ENCODE measurements at places on chromosomes 7 and 10.

- no peak for DNase-seq
Observed at GRCh38 chr7:3780525-3780924, 479.5 kb downstream of the SDK1 start.

DNA sequence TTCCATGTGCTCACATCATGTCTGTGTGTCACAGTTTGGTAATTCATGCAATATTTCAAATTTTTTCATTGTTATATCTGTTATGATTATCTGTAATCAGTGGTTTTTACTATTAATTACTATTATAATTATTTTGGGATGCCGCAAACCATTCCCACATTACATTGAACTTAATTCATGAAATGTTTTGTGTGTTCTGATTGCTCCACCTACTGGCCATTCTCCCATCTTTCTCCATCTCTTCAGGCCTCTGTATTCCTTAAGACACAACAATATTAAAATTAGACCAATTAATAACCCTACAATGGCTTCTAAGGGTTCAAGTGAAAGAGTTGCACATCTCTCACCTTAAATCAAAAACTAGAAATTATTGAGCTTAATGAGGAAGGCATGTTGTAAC is 398.5 kb downstream of the PCDH15 start:
- no peak for DNase-seq

GRCh38 chr10:116108095-116108494 is 164.9 kb downstream of the GFRA1 start:
- no peak for DNase-seq

DNA sequence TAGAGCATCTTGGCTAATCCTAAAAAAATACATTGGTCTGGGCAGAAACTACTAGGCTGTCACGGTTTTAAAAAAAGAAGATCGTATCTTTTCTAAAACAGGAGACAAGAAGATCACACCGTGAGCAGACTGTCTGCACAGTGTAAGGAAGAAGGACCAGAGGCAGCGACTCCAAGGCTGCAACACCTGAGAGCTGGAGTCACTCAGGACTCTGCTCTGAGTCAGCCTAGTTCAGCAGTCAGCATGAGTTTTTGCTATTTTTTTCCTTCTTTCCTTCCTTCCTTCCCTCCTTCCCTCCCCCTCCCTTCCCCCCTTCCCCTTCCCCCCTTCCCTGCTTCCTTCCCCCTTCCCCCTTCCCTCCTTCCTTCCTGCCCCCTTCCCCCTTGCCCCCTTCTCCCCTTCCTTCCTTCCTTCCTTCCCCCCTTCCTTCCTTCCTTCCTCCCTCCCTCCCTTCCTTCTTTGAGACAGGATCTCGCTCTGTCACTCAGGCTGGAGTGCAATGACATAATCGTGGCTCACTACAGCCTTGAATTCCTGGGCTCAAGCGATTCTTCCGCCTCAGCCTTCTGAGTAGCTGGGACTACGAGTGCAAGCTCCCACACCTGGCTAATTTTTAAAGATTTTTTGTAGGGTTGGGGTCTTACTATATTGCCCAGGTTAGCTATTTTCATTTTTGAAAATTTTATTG is 24.4 kb downstream of the BAG3 start:
- no peak for DNase-seq

DNA sequence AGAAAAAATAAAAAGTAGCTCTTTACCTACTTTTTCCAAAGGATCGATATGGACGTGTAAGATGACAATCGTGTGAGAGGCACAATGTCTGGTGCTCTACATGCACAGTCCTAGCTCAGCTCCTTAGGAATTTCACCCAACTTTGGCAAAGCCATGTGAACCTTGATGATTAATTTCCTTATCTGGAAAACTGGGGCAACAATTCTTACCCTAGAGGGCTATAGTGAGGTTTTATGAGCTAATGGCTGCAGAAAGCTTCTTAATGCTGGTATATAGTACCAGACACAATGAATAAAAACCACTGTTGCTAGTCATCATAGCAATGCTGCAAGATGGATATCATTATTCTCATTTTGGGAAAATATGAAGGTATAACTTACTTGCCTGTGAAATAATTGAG is 202.7 kb downstream of the PARD3 start:
- no peak for DNase-seq

DNA sequence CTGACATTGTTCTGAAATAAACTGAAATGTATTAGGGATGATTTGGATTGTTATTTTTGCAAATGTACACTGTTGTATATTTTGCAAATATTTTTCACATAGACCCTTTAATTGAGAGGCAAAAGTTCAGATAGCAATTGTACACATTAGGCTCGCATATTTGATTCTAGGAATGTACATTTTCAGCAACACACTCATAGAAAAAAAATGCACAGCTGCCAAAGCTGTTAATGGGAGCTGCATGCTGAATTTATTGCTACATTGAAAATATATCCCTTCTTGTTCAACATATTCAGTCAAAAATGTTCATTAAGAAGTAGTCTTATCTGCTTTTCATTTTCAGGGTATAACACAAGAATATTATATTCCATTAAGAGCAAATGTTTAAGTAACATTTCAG is 512.9 kb downstream of the ATRNL1 start:
- no peak for DNase-seq

GRCh38 chr10:61319386-61320256 is 133.6 kb downstream of the TMEM26 start:
- no peak for DNase-seq

- no peak for DNase-seq
Observed at GRCh38 chr10:51951601-51952000, 252.2 kb upstream of the CSTF2T start.

DNA sequence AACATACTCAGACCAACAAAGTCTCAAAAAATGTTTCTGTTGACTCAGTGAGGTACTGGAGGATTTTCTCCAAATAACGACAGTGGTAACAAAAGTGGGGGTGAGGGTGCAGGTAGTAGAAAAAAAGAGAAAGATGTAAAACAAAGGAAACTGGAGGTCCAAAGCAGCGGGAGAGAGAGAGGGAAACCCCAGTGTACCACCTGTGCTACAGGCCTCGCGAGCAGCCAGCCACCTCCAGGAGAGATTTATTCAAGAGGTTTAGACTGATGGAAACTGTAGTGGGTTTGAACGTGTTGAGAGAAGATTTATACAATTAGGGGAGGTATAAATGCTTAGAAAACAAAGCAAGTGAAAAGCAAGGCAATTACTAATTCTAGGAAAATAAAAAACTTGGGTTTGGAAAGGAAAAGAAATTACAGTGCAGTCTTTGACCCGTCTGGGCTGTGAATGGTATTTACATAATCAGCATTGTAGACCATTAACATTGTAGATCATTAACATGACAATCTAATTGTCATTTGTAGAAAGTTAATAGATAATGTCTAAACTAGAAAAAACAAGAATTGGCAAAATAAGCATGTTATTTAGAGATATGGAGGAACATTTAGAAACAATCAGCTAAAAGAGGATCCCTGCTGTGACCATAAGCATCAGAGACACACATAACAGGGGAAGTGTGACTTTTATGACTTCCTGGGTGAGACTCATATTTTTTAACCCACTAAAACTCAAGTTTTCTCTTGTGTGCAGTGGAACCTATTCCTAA is 180.0 kb downstream of the RELN start:
- DNase-seq, result no peak

- no peak for DNase-seq
Observed at GRCh38 chr10:79166741-79167140, 98.0 kb downstream of the ZMIZ1 start.

- no peak for DNase-seq
Observed at GRCh38 chr7:93973134-93973533, 31.0 kb downstream of the BET1 start.

GRCh38 chr7:148436135-148436534 is 154.4 kb upstream of the C7orf33 start:
- no peak for DNase-seq

GRCh38 chr10:55374917-55375316 is 573.9 kb upstream of the PCDH15 start:
- no peak for DNase-seq

GRCh38 chr10:14560791-14561765 is 213.6 kb downstream of the FAM107B start:
- no peak for DNase-seq

Data from DMS153 (cell line).